ENCODE measurements at places on chromosomes 7 and 10.

- no peak for DNase-seq
Measured at GRCh38 chr10:3107426-3107961, 40.1 kb downstream of the PFKP start.

DNA sequence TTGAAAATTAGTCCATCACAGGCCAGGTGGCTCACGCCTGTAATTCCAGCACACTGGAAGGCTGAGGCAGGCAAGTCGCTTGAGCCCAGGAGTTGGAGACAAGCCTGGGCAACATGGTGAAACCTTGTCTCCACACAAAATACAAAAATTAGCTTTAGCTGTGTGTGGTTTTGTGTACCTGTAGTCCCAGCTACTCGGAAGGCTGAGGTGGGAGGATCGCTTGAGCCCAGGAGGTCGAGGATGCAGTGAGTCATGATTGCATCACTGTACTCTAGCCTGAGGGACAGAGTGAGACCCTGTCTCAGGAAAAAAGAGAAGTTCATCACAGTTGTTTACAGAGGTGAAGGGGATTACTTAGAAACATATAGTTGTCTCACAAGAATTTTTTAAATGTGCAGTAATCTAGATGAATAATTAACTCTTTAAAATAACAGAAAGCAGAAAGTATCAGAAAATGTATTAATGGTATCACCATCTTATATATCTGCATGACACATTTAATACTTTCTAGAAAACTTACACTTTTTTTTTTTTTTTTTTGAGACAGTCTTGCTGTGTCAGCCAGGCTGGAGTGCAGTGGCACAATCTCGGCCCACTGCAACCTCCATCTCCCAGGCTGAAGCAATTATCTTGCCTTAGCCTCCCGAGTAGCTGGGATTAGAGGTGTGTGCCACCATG is 8.9 kb downstream of the LCOR start:
- DNase-seq, result no peak

DNA sequence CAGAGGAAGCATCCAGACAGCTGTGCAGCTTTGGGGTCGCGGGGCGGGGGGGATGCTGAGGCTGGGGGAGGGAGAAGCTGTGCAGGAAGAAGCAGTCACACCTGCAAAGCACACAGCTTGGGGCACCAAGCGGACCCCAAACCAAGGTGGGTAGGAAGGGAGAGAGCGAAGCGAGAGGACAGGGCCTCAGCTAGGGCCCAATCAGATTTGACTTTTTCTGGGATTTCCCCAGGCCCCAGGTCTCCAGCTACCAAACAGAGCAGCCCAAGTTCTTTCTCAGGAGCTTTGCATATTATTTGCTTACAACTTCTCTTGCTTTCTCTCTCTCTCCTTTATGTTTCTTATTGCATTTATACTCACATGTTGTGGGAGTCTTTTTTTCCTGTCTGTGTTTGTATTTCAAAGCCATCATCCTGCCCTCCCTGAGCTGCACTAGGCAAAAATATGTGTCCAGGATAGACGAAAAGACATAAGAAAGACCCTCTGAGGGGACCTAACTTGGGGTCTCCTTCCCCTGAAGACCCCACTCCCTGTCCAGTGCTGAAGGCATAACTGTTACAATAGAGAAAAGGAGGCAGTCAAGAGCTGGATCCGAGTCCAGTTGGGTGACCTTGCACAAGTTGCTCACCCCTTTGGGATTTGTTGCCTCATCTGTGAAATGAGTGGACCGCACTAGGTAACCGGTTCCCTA is 50.6 kb upstream of the SMNDC1 start:
- DNase-seq, result no peak

GRCh38 chr7:66239467-66239856 is 34.3 kb downstream of the TPST1 start:
- DNase-seq, result no peak

GRCh38 chr7:108045669-108046068 is 42.7 kb upstream of the LAMB1 start:
- no peak for DNase-seq

- DNase-seq, result no peak
Measured at GRCh38 chr7:22447762-22448161, 52.2 kb downstream of the STEAP1B start.

GRCh38 chr10:43125881-43126731 is 12.1 kb upstream of the CSGALNACT2 start:
- no peak for DNase-seq

GRCh38 chr10:13103554-13103953 is 3.6 kb downstream of the OPTN start:
- DNase-seq, result no peak

- DNase-seq, result no peak
Measured at GRCh38 chr10:63042256-63042655, 90.9 kb upstream of the NRBF2 start.

- DNase-seq, result no peak
Measured at GRCh38 chr7:98617051-98617959, at the start of gene NPTX2. NPTX2 (plus strand) TSS chr7:98617285; CDS start chr7:98617462, 177 bp downstream.

DNA sequence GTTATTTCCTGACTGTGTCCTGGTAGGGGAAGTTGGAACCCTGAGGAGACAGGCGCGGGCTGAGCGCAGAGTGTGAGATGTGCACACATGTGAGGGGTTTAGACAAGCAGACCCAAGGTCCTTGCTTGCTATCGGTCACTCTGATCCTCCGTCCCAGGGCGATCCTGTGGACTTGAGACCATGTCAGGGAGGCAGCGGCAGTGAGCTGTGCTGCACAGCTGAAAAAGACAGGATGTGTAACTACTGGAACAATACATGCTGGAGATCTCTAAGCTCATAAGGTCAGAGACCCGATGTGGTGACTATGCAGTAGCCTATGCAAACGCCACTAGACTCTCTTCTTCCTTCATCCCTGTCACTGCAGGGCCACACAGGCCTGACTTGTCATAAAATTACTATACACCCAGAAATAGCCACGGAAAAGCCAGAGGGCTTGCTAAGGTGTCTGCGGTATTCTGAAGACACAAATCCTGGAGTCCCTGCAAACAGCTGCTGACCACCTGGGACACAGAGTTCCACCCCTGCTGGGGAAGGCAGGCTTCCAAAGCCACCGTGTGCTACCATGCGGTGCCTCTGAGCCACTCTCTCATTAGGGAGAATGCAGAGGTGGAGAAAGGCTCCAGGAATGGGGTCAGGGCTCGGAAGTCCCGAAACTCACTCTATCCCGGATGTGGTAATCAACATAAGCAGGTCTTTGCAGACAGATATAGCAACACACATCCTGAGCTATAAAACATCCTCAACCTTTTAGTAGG is 91.1 kb upstream of the DDC start:
- DNase-seq, result no peak

GRCh38 chr10:131901181-131901829 is 497 bp downstream of the PPP2R2D start:
- no peak for DNase-seq

DNA sequence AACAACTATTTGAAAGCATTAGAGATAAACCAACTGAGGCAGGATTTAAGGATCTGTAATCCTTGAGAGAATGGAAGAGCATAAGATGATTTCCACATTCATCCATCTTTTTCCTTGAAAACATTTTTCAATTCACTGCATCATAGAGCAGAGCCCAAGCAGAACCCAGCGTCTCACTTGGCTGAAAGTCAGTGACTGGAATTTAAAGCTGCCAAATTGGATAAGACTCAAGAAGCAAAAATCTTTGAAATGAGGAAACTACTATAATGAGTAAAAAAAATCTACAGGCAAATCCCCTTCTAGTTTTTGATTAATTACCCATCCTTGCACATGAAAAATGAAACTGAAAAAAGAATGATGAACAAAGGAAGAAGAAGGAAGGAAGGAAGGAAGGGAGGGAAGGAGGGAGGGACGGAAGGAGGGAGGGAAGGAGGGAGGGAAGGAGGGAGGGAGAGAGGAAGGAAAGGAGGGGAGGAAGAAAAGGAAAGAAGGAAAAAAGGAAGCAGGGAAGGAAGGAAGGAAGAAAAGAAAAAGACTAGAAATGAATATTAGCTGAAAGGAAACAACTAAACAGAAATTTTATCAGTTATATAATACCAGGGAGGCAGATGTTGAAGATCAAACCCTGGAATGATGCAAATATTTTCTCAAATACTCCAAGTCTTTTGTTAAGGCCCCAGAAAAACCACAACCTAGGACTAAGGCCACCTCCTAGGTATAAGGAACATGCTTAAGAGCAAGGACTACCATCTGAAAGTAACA is 336.3 kb upstream of the MAGI2 start:
- DNase-seq, result no peak

- no peak for DNase-seq
Measured at GRCh38 chr7:78499283-78499682, 700.7 kb downstream of the PHTF2 start.

- no peak for DNase-seq
Measured at GRCh38 chr7:141409801-141410329, 141.3 kb upstream of the AGK start.
